Activated naive CD4-positive, alpha-beta T cell (primary cell): ENCODE measurements at places on chromosomes 11 and 22.

GRCh38 chr22:29254286-29254660 is 13.5 kb downstream of the RHBDD3 start:
- no peak for DNase-seq

- no peak for DNase-seq
Observed at GRCh38 chr11:861105-861479, 18.4 kb downstream of the TSPAN4 start.

- no peak for DNase-seq
Observed at GRCh38 chr11:122754553-122755322, 83.6 kb upstream of the CRTAM start.

GRCh38 chr11:12435264-12435663 is 57.9 kb downstream of the PARVA start:
- no peak for DNase-seq

DNA sequence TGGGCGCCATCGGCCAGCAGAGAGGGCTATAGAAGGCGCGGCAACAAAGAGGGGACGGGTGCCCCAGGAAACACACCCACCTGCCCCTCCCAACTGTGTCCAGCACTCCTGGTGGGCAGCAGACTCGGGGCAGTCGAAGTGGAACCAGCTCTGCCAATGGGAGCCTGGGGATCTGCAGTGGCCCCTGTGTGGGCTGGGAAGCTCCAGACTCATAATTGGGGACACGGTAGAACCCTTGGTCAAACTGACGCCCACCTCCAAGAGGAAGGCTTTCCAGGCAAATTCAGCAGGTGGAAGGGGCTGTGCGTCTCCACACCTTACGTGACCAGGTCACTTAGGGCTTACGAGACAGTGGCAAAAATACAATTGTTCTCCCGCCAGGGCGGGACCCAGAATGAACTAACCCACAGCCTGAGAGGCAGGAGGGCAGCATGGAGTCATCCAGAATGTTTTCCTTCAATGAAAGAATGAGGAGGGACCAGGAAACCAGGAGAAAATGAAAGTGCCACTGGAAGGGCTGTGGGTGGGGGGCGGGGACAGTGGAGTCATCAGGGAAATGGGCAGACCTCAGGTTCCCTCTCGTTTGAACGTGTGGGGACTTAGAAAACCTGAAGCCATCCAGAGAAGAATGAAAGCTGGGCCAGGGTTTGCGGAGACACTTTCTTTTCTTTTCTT is 53.2 kb upstream of the SHANK2 start:
- no peak for DNase-seq

DNA sequence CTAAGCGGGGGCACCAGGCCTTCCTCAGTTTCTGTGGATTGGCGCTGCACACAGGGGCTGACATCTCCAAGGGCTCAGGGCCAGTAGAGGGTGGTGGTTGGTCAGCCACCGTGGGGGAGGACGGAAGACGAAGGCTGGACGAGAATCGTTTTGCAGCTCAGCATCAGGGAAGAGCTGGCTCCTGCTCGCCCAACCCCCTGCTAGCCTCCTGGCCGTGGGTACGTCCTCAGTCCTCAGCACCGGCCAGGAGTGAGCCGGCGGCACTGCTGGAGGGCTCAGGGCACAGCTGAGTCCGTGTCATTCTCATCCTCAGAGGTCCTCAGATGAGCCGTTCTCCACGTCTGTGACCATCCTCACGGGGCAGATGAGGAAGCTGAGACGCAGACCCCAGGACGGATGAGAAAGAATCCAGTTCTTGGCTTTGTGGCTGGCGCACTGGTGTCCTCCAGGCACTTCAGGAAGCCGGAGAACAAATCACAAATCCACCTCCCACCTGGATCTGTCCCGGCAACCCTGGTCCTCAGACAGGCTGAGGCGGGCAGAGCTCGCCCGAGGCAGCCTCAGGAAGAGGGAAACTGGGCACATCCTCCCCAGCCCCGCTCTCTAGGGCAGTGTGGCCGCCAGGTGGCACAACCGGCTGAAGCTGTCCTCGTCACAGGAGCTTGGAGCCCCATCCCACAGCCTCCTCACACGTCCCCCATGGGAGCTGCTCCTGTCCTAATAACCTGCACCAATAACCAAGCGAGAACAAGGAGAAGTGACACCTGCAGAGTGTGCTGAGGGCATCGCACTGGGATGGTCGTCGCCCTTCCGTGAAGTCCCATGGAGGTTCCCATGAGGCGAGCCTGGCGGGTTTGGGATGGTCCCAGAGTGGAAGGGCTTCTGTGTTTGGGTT is 393.7 kb downstream of the BRD1 start:
- no peak for DNase-seq

GRCh38 chr11:112057170-112057569 is 16.6 kb downstream of the PIH1D2 start:
- DNase-seq = no peak

DNA sequence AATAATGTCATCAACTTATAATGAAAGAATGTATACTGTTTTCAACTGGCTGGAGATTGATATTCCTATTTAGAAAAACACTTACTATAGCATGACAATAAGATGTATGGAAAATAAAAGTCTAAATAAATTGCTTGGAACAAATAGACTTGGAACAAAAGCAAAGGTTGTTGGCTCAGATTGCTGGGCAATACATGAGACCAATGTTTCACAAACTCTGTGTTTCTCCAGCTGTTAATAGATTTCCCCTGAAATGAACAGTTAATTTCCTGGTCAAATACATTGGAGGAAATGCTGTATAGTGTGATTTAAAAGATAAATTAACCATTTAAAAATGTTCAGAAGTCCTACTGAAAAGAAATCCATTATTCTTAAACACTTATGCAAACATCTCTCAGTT is 40.1 kb upstream of the CTSC start:
- DNase-seq = no peak

GRCh38 chr11:5527716-5528115 is 11.2 kb upstream of the UBQLNL start:
- no peak for DNase-seq

GRCh38 chr11:115396533-115396932 is 107.7 kb downstream of the CADM1 start:
- DNase-seq = no peak

DNA sequence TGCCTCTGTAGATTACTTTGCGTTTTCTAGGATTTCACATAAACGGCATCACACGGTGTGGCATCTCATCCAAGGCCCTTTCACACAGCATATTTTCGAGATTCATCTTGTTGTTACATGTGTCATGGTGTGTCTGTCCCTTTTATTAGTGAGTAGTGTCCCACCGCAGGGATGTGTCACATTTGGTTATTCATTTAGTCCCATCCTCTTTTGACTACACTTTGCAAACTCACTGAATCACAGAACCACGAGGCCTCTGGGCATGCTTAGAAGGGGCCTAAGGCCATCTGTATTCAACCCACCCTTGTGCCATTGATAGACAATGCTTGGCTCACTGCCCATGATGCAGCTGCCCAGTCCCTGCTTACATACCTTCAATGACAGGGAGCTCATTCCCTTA is 4.2 kb upstream of the RAC2 start:
- no peak for DNase-seq

DNA sequence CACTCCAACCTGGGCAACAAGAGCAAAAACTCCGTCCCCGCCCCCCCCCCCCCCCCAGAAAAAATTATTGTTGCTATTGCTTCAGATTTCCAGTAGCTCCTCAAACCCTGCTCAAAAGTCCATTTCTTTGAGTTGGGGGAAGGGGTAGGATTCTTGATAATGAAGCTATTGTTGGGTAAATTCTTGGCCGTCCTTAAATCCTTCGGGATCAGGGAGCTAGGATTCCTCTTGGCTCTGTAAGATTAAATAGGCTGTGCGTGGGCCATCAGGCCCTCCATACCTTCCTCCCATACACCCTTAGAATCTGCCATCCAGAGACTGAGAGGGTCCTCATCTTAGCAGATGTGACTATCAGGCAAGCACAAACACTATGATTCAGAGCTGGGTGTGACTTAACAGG is 16.4 kb downstream of the YWHAH start:
- no peak for DNase-seq

DNA sequence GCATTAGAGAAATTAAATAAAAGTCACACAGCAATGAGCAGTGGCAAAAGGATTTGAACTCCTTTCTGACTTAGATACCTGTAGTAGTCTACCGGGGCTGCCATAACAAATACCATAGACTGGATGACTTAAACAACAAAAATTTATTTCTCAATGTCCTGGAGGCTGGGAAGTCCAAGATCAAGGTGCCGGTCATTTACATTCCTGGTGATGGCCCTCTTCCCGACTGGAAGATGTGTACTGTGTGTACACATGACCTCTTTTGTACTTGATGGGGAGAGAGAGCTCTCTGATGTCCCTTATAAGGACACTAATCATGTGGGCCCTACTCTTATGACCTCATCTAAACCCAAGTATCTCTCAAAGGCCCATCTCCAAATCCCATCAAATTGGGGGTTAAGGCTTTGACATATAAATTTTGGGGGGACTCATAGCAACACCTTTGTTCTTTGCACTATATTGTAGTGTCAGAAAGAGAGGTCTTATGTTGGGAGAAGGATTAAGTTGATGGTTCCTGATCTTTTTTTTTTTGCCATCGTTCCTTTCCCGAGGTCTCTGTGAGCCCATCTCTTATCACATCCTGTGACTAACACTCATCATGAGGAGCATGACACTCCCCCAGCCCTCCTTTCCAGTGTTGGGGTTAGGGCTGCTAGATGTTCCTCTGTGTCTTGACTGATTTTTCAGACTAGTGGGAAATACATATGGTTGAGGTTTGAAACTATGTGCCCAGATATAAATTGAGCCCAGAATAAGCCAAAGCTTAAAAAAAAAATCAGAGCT is 104.3 kb downstream of the TRAF6 start:
- no peak for DNase-seq

DNA sequence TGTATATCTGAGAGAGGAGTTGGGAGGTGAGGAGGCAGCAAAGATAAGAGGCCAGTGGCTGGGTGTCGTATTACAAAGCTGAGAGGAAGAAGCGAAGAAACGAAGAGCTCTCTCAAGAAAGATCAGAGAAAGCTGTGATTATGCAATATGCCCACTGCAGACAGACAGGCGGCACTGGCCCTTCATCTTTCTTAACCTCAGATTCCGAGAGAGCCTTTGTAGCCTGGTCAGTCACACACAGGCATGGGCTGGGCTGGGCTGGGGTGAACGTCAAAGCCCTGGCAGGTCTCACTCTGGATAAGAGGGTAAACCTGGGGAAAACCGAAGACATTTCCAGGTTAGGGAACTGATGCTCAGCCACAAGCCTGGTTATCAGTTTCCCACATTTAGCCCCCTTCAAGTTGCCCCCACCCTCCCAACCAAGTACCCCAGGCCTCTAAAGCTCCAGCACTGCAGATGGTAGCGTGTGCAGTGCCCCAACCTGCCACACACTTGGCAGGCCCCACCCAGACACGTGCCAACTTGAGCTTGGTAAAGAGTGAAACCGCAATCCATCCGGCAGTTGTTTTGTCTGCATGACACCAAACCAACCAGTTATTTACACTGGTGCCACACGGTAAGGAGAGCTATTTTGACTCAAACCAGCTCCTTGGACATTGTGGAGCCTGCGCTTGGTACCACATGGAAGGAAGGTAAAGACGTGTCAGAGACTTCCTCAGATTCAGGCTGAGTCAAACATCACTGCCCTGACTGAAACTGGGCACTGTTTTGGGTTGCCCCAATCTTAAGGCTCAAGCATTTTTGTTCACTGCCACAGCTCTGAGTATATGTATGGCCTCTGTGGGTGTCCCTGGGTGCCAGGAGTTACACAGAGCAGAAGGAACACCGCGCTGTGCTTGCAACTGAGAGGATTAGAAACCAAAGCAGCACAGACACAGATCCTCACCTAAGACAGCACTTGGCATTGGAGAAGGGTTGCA is 135.9 kb downstream of the FDX1 start:
- no peak for DNase-seq

- DNase-seq = no peak
Observed at GRCh38 chr11:47351156-47352126, 1.1 kb downstream of the MYBPC3 start.

DNA sequence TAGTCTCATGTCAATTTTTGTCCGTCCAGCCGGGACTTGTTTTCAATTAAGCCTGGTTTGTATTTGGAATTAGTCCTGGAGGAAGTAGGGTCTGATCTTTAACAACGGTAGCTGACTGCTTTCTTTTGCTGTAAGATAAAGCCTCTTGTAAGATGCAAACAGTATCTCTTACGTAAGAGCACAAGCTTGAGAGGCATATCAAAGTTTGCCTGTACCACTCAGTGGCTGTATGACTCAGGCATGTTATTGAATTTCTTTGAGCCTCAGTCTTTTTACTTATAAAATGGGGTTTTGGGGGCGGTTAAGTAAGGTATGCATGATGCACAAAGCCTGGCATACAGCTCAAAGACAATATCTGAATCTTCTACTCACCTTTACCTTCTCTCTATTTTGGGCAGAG is 198.4 kb upstream of the NARS2 start:
- DNase-seq = no peak

DNA sequence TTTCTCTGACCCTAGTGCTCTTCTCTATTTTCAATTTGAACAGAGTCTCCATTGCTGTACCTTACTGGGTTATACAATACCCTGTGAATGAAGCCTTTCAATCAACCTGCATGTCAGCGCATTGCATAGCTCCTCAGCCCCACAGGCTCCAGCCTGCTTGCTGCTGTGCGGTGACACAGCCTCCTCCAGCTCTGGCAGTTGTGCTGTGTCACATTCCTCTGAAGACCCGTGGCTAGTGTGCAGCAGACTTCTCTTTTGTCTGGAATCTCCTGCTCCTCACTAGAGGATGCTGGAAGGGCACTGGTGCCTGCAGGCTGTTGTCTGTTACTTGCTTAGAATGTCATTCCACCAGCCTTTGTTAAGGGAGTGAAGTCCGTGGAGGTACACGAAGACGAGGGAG is 390.1 kb upstream of the B3GAT1 start:
- DNase-seq = no peak

DNA sequence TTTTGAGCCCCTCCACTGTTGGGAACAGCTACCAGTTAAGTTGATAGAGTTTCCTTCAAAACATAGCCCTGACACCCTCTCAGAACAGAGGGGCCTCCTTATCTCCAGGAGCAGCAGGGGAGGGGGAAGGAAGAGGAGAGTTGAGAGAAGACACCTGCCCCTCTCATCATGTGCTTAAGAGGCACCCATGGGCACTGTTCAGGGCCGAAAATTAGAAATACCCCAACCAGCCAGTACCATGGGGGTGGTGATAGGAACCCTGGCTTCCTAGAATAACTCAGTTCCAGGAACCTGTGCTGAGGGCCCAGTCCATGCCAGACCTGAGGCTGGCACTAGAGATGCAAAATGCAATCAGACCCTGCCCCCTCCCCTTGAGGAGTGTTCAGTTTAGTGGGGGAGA is 9.3 kb upstream of the GDPD5 start:
- no peak for DNase-seq

DNA sequence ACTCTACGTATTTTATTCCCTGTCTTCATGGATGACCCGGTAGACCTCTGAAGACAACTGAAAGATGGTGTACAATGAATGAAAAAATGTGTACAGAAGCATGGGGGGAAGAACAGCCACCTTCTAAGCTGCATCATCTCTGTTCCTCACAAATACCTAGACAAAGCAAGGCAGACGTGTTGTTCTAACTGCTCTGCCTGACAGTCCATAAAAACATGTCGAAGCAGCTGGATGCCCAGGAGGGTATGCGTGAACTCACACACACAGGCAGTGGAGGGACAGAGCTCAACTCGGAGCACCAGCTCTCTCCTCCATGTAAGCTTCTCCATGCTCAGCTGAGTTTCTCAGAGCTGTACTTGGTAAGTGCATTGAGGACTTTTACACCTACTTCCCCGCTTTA is 327.4 kb downstream of the CTTN start:
- DNase-seq = no peak
